A549 treated with RU486 at 1 μM for 4 hours (cell line): ENCODE measurements at places on chromosomes 12 and 14. TPM values are rescaled to one million over a fixed set of nuclear protein-coding genes. Genes with fewer than 3 reads are reported as not detected.

Gene DEGS2
- total RNA-seq: 0.95 to 1.7 TPM (median 1.3 TPM) in 5 replicates

Gene ARHGDIB
- 1.0 to 1.9 TPM (median 1.4 TPM) in 5 replicates for total RNA-seq

Gene CCDC196
- not detected in 5 replicates for total RNA-seq

Gene RNASE4
- 5.3 to 8.7 TPM (median 6.2 TPM) in 5 replicates for total RNA-seq

Gene LRIG3
- 5.1 to 7.2 TPM (median 6.0 TPM) in 5 replicates for total RNA-seq

Gene PLEKHG7
- 0.10 TPM in 1 of 5 replicates, not detected in the others for total RNA-seq

Gene FAM181A
- total RNA-seq: not detected in 5 replicates

Gene PRR4
- 1.9 to 5.3 TPM (median 3.3 TPM) in 5 replicates for total RNA-seq

Gene MYO1H
- not detected in 5 replicates for total RNA-seq

Gene RTL1
- 0.26 to 0.34 TPM (median 0.27 TPM) in 5 replicates for total RNA-seq

Gene CCDC184
- 3.0 to 3.4 TPM (median 3.3 TPM) in 5 replicates for total RNA-seq

Gene LHX5
- 0.03 TPM in 1 of 5 replicates, not detected in the others for total RNA-seq

Gene DDIT3
- total RNA-seq: 30.4 to 41.9 TPM (median 34.7 TPM) in 5 replicates

Gene TSPAN11
- total RNA-seq: 0.03 to 0.14 TPM (median 0.04 TPM) in 4 of 5 replicates, not detected in the other
